Colonic mucosa (tissue), 4 donors: ENCODE measurements at places on chromosomes 5 and 9.
A peak's percentile ranks its signal among the peaks of the same experiment; 100 is the strongest.

GRCh38 chr5:138952962-138953361 is 77.8 kb upstream of the LRRTM2 start:
- H3K36me3 ChIP-seq = no peaks in the 10 kb centered on the region
- no peaks in the 10 kb centered on the region for H3K27me3 ChIP-seq
- peaks cover 11% of the 10 kb centered on the region for H3K4me1 ChIP-seq
- H3K27ac ChIP-seq = no peak overlapping the region

GRCh38 chr5:99807346-99807745 is 727.8 kb upstream of the FAM174A start:
- H3K27ac ChIP-seq = no peak overlapping the region
- no peak for DNase-seq
- H3K27me3 ChIP-seq = no peaks in the 10 kb centered on the region
- H3K36me3 ChIP-seq = no peaks in the 10 kb centered on the region
- H3K4me1 ChIP-seq = no peaks in the 10 kb centered on the region
- no peak overlapping the region for H3K4me3 ChIP-seq

DNA sequence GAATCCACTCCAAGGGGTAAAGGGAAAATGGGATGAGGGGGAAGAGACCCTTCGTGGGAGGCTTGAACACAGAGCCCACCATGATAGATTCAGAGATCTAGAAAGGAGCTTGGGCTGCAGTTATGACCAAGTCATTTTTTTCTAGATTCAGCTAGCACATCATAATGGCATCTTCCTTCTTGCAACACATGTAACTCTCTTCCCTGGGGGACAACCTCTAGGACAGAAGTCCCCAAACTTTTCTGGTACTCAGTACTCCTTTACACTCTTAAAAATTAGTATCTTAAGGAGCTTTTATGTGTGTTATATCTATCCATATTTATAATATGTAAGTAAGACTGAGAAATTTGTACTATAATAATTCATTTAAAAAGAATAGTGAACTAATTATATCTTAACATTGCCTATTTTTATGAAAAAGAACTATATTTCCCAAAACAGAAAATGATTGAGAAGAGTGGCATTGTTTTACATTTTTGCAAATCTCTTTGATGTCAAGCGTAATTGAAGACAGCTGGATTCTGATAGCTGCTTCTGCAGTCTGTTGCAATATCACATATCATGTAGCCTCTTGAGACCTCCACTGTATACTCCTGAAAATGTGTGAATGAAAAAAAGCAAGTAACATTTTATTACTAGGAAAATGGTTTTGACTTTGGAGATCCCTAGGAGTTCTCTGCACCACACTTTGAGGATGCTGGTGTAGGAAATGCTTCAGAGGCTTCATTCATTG is 875 bp downstream of the ACO1 start:
- H3K27me3 ChIP-seq = no peaks in the 10 kb centered on the region
- H3K4me3 ChIP-seq = peak overlapping the region; percentile 89
- no peak for DNase-seq
- H3K36me3 ChIP-seq = no peaks in the 10 kb centered on the region
- H3K27ac ChIP-seq = peak overlapping the region; percentile 79

DNA sequence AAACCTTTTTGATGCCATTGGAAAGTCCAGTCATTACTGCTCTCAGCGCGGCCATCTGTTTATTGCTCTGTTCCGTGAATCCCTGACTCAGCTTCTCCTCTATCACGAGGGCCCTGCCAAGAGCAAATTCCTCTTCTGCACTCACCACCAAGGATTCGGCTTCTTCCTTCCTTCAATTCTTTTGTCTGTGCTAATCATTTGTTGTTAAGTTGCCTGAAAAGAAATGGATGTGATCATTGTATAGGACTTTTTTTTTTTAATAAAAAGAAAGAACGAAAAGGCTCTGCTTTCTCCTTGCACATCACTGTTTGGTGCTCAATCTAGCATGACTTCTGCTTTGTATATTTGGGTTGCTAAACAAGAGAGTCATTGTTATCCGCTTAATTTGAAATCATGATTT is 128.7 kb upstream of the PIK3R1 start:
- no peaks in the 10 kb centered on the region for H3K36me3 ChIP-seq
- H3K27me3 ChIP-seq = no peaks in the 10 kb centered on the region
- H3K4me3 ChIP-seq = no peak overlapping the region
- peak; percentile 28 for DNase-seq

GRCh38 chr9:91253488-91253887 is 108.2 kb downstream of the AUH start:
- H3K27ac ChIP-seq = no peak overlapping the region
- no peaks in the 10 kb centered on the region for H3K4me1 ChIP-seq
- no peaks in the 10 kb centered on the region for H3K36me3 ChIP-seq
- H3K27me3 ChIP-seq = no peaks in the 10 kb centered on the region
- H3K4me3 ChIP-seq = no peak overlapping the region

GRCh38 chr9:17216011-17216410 is 81.2 kb downstream of the CNTLN start:
- no peaks in the 10 kb centered on the region for H3K36me3 ChIP-seq
- no peaks in the 10 kb centered on the region for H3K4me1 ChIP-seq
- H3K4me3 ChIP-seq = no peak overlapping the region
- DNase-seq = no peak

- H3K4me3 ChIP-seq = no peak overlapping the region
- peak; percentile 62 for DNase-seq
- no peaks in the 10 kb centered on the region for H3K4me1 ChIP-seq
- peaks cover 14% of the 10 kb centered on the region for H3K27me3 ChIP-seq
Measured at GRCh38 chr5:139844472-139845145, 49.0 kb downstream of the PSD2 start.

GRCh38 chr5:76732405-76733048 is 16.6 kb downstream of the F2R start:
- H3K36me3 ChIP-seq = no peaks in the 10 kb centered on the region
- H3K4me1 ChIP-seq = no peaks in the 10 kb centered on the region
- no peak overlapping the region for H3K4me3 ChIP-seq
- H3K27me3 ChIP-seq = no peaks in the 10 kb centered on the region
- no peak for DNase-seq

DNA sequence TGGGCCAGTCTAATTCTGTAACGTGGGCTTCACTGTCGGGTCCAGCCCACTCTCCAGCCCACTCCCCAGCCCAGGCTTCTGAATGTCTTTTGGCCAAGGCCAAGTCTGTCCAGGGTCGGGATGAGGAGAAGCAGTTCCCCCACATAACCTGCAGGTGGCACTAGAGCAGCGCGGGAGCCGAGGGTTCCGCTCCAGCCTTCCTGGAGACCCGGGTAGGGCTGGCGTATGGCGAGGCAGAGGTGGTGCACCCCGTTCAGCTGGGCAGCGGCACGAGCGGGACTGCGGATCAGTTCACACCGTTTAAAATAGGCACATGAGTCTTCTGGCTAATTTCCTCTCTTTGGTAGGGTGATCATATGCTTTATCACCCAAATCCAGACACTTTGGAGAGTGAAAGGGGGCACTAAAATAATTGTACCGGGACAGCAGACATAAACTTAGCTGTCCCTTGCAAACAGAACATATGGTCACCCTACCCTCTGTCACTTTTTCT is 185.9 kb downstream of the MSX2 start:
- H3K27ac ChIP-seq = no peak overlapping the region
- H3K36me3 ChIP-seq = no peaks in the 10 kb centered on the region
- H3K4me3 ChIP-seq = no peak overlapping the region
- DNase-seq = peak; percentile 58
- no peaks in the 10 kb centered on the region for H3K27me3 ChIP-seq
- H3K4me1 ChIP-seq = no peaks in the 10 kb centered on the region

DNA sequence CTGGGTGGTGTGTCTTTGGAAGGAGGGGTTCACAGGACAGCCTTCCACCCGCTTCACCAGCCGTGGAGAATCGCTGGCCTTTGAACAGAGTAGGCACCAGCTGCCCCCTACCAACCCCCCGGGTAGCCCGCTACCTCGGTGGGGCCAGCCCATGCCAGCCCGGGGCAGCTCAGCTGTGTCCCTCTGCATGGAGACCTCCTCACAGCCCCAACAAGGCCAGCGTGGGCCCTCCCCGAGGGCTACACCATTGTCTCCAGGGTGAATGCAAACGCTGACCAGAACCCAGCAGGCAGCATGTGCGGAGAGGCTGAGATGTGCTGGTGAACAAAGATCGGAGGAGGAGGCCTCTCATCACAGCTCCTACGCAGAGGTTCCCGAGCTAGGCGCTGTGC is 51.9 kb downstream of the LMX1B start:
- no peak overlapping the region for H3K4me3 ChIP-seq
- no peaks in the 10 kb centered on the region for H3K36me3 ChIP-seq
- no peak for DNase-seq
- H3K27me3 ChIP-seq = peaks cover 52% of the 10 kb centered on the region

- no peaks in the 10 kb centered on the region for H3K36me3 ChIP-seq
- H3K27me3 ChIP-seq = no peaks in the 10 kb centered on the region
- peak; percentile 93 for DNase-seq
- peak overlapping the region; percentile 86 for H3K27ac ChIP-seq
Measured at GRCh38 chr9:78031893-78032729, 500 bp upstream of the GNAQ start.
